ENCODE measurements at places on chromosomes 6 and 20. TPM values are rescaled to one million over a fixed set of nuclear protein-coding genes. Genes with fewer than 3 reads are reported as not detected.

Gene PERP
- 59.3 TPM for total RNA-seq

Gene ERGIC3
- total RNA-seq = 91.2 TPM

Gene FNDC1
- total RNA-seq = 1.9 TPM

Gene RGS17
- total RNA-seq = 0.43 TPM

Gene EDN1
- total RNA-seq = 5.9 TPM

GRCh38 chr6:13299403-13299821, 28.9 kb downstream of the TBC1D7 start:
- DNase-seq = no peak

Gene TUBB2B
- 1.2 TPM for total RNA-seq

Gene GSTA3
- not detected for total RNA-seq

- DNase-seq = no peak
These were observed 437.5 kb downstream of the TFAP2A start for GRCh38 chr6:9977411-9977810.

Gene MATN4
- total RNA-seq = not detected

Gene GPR6
- not detected for total RNA-seq

- no peak for DNase-seq
These were observed 414.2 kb upstream of the SPTLC3 start for GRCh38 chr20:12594410-12595088.

GRCh38 chr6:52209770-52210169, 23.6 kb downstream of the IL17A start:
- no peak for DNase-seq

- no peak for DNase-seq
These were observed 242.9 kb downstream of the FOXA2 start for GRCh38 chr20:22341508-22341907.

- no peak for DNase-seq
These were observed 50.3 kb downstream of the UTRN start for GRCh38 chr6:144335311-144335861.

Gene AIF1
- total RNA-seq = 10.3 TPM

Gene SCRT2
- total RNA-seq = not detected

DNA sequence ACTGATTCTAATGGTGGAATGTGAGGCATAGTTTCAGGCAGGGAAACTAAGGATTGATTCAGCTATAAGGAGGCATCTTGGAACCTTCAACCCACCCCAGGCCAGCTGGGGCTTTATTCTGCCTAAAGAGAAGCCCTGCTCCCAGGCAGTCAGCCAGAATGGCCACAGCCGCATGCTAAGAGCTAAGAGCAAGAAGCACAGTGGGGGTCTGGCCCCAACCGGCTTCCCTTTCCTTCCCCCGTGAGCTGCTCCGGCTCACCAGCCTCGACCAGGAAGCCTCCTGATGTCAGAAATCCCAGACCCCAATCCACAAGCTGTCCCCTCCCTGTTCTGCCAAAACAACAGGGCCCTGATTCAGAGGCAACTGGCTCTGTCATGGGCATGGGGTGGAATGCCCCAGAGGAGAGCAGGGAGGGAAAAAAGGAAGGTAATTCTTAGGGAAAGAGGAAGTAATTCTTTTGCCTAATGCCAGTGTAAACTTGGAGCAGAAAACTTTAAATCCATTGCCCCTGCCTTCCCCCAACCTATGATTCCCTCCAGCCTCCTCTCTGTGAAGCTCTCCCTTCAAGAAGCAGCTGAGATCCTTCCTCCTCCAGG, 6.9 kb downstream of the GRM4 start:
- DNase-seq = no peak

All from cardiac septum (tissue), 1 donor.